ENCODE measurements at places on chromosomes 12 and 14. TPM values are rescaled to one million over a fixed set of nuclear protein-coding genes. Genes with fewer than 3 reads are reported as not detected.

Gene GRIN2B
- total RNA-seq = not detected

Gene GPR132
- 2.0 TPM for total RNA-seq

- no peak overlapping the region for H3K27ac ChIP-seq
- H3K36me3 ChIP-seq = no peaks in the 10 kb centered on the region
- peaks cover 17% of the 10 kb centered on the region for H3K4me1 ChIP-seq
- DNase-seq = peak; percentile 39
- no peaks in the 10 kb centered on the region for H3K27me3 ChIP-seq
Measured at GRCh38 chr12:47838286-47838931, 18.7 kb upstream of the HDAC7 start.

DNA sequence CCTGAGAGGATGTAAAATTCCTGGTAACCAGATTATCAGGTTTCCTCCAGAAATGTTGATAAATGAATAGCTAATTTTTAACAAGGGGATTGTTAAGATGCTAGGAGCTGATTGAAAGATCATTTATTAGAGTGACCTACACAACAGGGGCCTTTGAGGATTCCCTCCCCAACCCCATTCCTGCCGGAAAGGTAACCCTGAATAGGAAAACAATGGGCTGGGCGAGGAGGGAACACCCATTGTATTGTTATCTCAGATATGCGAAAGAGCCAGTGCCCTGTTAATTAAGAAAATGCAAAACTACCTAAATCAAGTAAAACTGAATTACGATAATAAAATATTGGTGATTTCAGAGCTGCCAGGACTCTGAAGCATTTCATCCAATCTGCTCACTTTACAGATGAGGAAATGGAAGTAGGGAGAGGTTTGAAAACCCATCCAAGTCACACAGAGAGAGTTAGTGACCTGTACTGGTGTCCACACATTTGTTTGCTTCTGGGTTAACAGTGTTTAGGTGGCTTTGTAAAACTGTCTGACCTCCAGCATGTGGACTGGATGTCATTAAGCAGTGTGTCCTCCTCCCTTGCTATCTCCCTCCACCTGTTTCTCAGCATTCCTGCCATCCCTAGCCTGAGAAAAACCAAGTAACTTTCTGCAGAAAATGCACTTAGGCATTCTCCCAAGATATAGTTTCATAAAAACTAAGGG lies 214.8 kb downstream of the TTC6 start:
- no peak for DNase-seq
- no peak overlapping the region for H3K27ac ChIP-seq
- H3K27me3 ChIP-seq = no peaks in the 10 kb centered on the region
- no peaks in the 10 kb centered on the region for H3K4me1 ChIP-seq
- H3K4me3 ChIP-seq = no peak overlapping the region

GRCh38 chr12:111413442-111414086 lies 7.8 kb downstream of the SH2B3 start:
- H3K36me3 ChIP-seq = peaks cover 1% of the 10 kb centered on the region
- no peak overlapping the region for H3K4me3 ChIP-seq
- no peak overlapping the region for H3K27ac ChIP-seq
- peaks cover 26% of the 10 kb centered on the region for H3K4me1 ChIP-seq
- no peaks in the 10 kb centered on the region for H3K27me3 ChIP-seq

Gene MEG3
- 7.4 TPM for total RNA-seq
